ENCODE measurements at places on chromosomes 13 and 19.

GRCh38 chr13:41643507-41643906 lies 186.2 kb downstream of the RGCC start:
- no peak for DNase-seq

- no peak for DNase-seq
Observed at GRCh38 chr13:76012091-76012721, 376.1 kb downstream of the LMO7 start.

GRCh38 chr19:6188811-6189210 lies 53.3 kb downstream of the ACSBG2 start:
- no peak for DNase-seq

DNA sequence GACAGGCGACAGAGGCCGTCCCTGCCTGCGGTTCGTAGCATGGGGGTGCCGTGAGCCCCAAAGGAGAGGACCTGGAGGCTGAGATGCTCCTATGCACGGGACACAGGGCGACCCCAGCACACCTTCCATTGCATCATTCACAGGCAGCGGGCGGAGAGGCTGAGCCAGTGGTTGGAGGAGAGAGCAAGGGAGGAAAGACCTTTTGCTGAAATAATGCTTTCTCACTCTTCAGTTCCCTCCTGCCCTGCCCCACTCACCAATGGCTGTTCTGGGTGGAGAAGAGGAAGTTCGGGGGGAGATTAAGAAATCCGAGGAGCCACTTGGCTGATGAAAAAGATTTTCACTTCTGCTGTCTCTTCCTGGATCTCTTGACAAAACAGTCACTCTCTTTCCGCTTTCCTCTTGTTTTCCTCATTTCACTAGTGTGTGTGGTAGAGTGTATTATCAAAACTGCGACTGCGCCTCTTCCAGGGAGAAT lies at the start of gene NLRP12:
Gene NLRP12, minus strand, starts transcription at position 181 of the 478 bp plus-strand sequence. Its CDS starts 140 bp downstream, at position 41.
- DNase-seq: no peak

- DNase-seq: no peak
Observed at GRCh38 chr13:77554069-77554468, 18.6 kb downstream of the SCEL start.

- DNase-seq: no peak
Observed at GRCh38 chr13:46146898-46147297, 35.1 kb downstream of the LCP1 start.

GRCh38 chr19:31270897-31271296 lies 78.3 kb downstream of the TSHZ3 start:
- DNase-seq: no peak

DNA sequence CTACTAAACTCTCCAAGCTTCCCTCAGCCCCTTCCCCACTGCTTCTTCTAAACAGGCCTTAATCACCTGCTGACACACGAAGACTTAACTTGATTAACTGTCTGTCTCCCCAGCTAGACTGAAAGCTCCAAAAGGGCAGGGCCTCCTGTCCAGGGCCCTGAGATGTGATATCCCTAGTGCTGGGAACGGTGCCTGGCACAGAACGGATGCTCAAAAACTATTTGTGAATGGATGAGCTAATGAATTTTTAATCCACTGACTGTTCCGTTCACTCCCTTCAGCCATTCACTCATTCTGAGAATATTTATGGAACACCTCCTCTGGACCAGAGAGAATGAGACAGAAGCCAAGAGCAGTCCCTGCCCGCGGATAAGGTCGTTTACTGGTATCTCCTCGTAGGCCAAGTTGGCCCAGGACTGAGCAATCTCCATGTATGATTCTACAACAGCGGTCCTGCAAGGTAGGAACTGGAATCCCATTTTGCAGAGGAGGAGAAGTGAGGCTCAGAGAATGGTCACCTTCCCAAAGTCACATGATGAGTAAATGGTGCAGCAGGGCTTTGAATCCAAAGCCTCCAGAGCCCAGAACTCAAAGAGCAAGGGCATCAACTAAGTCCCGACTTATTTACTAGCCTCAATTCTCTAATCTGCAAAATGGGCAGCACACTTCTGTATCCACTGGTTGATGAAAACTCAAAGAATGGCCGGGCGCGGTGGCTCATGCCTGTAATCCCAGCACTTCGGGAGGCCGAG lies 3.4 kb downstream of the DMWD start:
- no peak for DNase-seq

- no peak for DNase-seq
Observed at GRCh38 chr19:28426730-28427225, 786.2 kb downstream of the UQCRFS1 start.

GRCh38 chr13:52451135-52451804 lies 836 bp upstream of the VPS36 start:
- DNase-seq: no peak

DNA sequence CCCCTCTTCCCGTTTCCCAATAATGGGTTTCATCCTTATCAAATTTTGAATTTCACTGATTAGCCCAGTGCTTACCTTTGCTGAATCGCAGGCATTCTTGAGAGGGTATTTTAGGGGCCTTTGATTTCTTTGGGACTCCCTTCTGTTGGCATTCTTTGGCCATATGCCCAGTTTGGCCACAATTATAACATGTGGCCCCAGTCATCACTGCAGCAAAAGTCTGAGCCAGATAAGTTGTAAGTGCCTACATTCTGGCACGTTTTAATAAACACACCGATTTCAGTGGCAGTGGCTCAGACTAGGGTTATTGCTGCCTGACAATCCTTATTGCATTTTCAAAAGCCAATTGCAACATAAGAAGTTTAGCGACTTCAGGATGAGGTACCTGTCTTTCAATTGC lies 41.4 kb downstream of the ZNF726 start:
- DNase-seq: no peak

GRCh38 chr19:41328157-41328841 lies 18.3 kb downstream of the CCDC97 start:
- no peak for DNase-seq

GRCh38 chr13:109198585-109198984 lies 569.2 kb downstream of the MYO16 start:
- no peak for DNase-seq

DNA sequence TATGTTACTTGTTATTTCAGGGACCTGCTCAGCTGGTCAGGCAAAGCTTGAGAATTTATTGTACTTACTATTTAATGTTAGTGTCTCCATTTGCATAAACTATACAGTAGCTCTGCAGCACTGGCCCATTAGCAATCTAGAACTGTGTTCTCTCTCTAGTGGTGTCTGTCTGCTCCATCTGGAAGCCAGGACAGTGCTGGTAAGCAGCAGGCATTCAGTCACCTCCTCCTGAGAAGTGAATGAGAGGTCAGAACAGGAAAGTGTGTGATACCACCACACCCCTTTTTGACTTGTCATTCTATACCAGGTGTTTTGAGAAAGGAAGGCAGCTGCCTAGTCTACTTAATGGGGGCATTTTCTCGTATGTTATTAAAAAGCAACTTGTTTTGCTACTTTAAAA lies 3.9 kb downstream of the COG3 start:
- no peak for DNase-seq

DNA sequence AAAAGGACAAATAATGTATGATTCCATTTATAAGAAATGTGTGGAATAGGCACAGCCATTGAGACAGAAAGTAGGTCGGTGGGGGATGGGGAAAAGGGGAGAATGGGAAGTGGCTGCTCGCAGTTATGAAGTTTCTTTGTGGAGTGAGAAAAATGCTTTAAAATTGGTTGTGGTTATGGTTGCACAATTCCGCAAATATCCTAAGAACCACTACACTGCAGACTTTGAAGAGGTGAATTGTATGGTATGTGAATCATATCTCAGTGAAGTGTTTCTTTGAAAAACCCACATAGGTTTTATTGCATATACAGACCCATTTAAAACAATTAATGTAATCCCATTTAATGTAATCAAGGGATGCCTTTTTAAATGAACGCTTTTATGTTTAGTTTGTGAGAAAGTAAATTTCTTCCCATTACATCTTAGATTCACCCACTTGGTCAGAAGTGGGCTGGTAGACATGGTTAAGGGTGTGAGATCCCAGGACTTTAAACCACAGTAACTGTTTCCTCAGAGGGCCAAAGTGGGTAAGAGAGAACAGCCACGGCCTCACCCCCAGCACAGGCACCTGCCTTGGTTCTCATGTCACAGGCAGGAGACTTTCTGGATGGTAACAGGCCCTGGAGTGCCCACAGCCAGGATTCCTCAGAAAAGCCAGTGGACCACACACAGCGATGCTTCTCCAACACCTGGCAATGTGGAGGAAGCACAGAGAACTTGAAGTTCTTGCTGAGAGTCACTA lies 119.3 kb upstream of the GJB6 start:
- no peak for DNase-seq

DNA sequence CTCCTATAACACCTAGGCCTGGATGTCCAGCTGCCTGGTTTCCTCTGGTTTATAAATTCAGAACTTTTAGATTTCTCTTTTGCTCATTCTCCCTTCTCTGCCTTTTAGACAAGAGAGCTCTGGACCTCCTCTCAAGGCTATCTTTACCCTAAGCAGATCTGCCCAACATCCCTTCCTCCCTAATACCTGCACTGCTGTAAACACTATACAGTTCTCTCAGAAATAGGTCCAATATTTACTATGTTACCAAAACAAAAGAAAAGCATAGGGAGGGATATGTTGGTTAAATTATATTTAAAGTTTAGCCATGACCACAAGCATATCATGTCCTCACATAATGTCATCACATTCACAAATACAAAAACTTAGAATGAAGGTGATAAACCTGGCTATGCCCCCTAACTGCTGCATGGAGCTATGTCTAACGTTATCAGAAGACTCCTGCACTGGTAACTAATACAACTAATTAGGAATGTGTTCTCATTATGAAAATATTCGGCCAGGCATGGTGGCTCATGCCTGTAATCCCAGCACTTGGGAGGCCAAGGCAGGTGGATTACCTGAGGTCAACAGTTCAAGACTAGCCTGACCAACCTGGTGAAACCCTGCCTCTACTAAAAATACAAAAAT lies 18.0 kb downstream of the KPNA3 start:
- no peak for DNase-seq

- DNase-seq: no peak
Observed at GRCh38 chr13:100179276-100179675, 90.4 kb downstream of the PCCA start.

DNA sequence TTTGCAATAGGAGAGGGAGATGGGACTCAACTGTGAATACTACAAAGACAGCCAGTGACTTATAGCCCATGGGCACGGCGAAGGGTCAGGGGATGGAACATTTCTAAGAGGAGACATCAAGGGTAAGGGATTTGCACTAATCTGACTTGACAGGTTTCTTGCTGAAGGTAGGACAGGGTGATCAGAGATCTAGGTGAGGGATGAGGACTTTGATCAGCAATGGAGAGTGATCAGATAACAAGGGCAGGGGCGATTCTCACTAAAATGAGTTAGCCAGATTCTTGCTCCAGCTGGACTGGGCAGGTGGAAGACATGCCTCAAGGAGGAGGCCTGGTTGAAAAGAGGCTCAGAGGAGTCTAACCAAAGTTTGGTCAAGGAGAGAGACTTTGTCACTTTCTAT lies 209.2 kb downstream of the SLC7A1 start:
- no peak for DNase-seq

GRCh38 chr13:107534548-107534947 lies 680.8 kb downstream of the LIG4 start:
- DNase-seq: no peak

DNA sequence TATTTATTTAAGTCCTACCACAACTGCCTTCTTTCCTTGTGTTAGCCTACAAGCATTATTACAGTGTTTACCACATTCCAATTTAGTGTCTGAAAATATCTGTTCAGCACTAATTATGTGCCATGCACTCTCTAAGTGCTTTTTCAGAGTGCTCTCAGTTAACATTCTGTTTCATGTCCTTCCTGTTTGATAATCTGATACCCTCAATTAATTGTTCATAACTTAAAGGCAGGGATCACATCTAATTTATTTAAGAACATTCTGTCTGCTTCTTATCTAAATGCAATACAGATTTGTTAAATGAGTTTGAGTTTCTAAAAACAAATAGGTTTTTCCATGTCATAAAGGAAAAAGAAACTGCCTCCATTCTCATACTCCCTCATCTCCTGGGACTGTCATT lies 649.6 kb upstream of the ATXN8OS start:
- DNase-seq: no peak

DNA sequence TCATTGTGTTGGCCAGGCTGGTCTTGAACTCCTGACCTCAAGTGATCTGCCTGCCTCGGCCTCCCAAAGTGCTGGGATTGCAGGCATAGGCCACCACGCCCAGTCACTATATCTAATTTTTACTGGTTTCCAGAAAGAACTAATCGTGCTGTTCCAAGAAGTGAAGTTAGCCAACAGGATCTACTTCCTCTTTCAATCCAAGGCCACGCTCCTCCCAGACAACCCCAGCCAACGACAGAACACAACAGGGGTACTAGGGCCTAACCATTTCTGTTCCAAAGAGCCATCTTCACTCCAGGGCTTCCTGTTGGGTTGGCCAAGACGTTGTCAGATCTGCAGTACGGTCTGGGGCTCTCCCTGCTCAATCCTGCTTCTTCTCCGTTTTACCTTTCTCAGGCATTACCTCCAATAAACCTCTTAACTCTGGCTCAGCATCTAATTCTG lies 7.0 kb upstream of the LSM14A start:
- no peak for DNase-seq

GRCh38 chr13:98301721-98302120 lies 124.7 kb upstream of the RNF113B start:
- no peak for DNase-seq

Data from T-helper 17 cell (primary cell).